Fibroblast of skin of abdomen (primary cell): ENCODE measurements at places on chromosomes 5 and 9.

- peak; percentile 28 for DNase-seq
These were observed 390.1 kb downstream of the CCDC171 start for GRCh38 chr9:15942831-15943424.

GRCh38 chr5:160271836-160272235 lies 40.5 kb downstream of the CCNJL start:
- no peak for DNase-seq

DNA sequence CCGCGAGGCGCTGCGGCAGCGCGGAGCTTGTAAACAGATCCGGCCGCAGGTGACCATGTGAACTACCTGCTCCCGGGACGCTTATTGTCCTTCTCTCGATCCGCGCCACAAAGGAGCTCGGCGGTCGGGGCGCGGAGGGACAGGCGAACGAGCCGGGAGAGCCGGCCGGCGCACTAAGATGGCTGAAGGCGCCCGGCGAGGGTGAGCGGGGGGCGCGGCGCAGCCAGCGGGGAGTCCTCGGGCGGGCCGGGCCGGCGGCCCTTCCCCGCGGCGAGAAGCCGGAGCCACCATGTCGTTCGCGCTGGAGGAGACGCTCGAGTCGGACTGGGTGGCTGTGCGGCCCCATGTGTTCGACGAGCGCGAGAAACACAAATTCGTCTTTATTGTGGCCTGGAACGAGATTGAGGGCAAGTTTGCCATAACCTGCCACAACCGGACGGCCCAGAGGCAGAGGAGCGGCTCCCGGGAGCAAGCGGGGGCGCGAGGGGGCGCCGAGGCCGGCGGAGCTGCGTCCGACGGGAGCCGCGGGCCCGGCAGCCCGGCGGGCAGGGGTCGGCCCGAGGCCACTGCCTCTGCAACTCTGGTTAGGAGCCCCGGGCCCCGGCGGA lies 535 bp downstream of the JMY start:
- peak; percentile 24 for DNase-seq

GRCh38 chr5:15420201-15420600 lies 79.8 kb upstream of the FBXL7 start:
- DNase-seq, result no peak

DNA sequence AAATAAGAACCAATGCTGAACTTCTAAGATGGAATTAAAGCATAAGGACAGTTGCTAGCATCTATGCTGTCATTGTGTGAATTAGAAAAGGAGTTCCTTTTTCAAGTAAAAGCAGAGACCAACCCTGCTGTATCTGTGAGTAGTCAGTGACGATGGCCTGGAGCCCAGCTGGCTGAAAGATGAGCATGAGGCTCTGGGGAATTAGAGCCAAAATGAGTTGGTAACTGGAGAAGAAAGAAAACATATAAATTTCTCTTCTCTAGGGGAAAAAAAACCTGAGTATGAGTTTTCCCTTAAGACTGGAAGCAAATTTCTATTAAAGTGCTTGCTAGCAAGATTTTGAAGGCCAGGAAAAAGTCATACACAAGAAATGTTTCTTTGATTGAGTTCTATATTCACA lies 1.6 kb upstream of the SPZ1 start:
- DNase-seq, result peak; percentile 26

- DNase-seq, result no peak
These were observed 695 bp upstream of the TMOD1 start for GRCh38 chr9:97500765-97501176.

- DNase-seq, result no peak
These were observed 41.3 kb downstream of the UGCG start for GRCh38 chr9:111937781-111938426.

DNA sequence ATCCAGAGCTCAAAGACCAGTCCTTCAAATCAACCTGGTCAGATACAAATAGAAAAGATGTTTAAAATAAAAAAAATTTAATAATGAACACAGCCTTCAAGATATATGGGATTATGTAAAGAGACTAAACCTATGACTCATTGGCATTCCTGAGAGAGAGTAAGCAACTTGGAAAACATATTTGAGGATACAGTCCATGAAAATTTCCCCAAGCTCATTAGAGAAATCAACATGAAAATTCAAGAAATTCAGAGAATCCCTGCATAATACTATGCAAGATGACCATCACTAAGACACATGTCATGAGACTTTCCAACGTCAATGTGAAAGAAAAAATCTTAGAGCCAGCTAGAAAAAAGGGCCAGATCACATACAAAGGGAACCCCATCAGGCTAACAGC lies 512.9 kb upstream of the PTGER4 start:
- peak; percentile 39 for DNase-seq

DNA sequence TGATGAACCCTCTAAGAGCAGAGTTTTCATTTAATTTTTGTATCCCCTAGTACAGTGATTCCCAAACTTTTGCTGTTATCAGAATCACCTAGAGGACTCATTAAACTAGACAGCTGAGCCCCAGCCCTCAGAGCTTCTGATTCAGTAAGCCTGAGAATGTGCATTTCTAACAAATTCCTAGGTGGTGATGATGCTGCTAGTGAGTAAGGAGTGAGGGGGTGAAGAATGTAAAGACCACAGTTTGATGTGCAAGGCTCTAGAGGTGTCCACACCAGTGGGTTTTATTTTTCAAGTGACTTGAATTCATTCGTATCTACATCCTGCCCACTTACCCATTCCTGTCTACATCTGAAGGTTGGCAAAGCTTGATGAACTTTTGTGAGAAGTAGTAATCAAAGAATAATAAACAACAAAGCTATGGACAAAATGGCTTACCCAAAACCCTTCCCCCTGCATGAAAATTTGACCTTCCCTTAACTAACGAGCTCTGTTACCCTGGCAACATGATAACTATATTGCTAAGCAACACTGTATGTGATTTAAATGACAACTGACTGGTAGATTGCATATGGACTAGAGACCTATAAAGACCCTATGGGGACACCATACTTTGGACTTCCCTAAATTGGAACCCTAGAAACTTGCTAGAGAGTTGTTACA lies 35.2 kb downstream of the DTWD2 start:
- DNase-seq, result peak; percentile 5

DNA sequence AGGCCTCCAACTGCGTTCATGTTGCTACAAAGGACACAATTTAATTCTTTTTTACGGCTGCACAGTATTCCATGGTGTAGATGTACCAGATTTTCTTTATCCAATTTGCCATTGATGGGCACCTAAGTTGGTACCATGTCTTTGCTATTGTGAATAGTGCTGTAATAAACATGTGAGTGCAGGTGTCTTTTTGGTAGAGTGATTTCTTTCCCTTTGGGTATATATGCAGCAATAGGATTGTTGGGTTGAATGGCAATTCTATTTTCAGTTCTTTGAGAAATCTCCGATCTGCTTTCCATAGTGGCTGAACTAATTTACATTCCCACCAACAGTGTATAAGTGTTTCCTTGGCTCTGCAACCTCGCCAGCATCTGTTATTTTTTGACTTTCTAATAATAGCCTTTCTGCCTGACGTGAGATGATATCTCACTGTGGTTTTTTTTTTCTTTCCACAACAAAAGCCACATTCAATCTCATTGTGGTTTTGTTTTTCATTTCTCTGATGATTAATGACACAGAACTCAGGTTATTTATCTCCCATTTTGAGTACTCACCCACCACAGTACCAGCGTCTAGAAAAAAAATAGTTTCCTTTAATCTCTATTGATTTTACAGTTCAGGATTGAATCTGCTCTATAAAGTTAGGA lies 21.9 kb downstream of the ARRDC3 start:
- no peak for DNase-seq

- peak; percentile 16 for DNase-seq
These were observed 247.4 kb upstream of the RASA1 start for GRCh38 chr5:87020099-87020934.

DNA sequence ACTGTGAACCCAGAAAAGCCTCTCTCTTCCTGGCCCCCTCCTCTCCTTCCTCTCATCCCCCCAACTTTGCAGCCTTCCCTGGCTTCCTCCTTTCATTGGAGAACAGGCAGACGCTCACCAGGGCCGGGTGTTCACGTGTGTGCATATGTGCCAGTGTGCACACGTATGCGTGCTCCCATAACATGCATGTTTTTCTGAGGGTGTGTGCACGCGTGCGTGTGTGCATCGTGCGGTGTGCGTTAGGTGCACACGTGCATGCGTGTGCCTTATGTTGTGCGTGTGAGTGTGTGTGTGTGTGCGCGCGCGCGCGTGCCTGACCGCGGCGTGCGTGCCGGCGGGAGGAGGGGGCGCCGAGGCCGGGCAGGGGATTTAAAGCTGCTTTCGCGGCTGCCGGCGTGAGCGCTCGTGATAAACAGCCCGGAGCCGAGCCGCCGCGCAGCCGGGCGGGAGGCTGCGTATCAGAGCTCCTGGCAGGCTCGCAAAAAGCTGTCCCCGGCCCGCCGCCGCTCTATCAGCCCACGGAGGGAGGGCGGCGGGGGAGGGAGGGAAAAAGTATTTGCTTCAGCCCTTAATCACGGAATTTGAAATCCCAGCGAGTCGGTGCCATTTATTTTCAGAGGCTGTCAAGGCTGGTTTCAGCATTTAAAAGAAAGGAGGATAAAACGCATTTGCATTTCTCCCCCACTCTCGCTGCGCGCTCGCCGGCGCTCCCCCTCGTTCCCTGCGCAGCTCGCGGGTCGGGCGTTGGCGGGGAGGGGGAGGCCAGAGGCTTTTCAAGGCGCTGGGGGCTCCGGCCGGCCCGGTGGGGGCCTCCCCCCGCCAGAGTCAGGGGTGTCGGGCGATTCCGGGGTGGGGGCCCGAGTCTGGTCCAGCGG lies 183.9 kb downstream of the C9orf50 start:
- DNase-seq, result peak; percentile 76

DNA sequence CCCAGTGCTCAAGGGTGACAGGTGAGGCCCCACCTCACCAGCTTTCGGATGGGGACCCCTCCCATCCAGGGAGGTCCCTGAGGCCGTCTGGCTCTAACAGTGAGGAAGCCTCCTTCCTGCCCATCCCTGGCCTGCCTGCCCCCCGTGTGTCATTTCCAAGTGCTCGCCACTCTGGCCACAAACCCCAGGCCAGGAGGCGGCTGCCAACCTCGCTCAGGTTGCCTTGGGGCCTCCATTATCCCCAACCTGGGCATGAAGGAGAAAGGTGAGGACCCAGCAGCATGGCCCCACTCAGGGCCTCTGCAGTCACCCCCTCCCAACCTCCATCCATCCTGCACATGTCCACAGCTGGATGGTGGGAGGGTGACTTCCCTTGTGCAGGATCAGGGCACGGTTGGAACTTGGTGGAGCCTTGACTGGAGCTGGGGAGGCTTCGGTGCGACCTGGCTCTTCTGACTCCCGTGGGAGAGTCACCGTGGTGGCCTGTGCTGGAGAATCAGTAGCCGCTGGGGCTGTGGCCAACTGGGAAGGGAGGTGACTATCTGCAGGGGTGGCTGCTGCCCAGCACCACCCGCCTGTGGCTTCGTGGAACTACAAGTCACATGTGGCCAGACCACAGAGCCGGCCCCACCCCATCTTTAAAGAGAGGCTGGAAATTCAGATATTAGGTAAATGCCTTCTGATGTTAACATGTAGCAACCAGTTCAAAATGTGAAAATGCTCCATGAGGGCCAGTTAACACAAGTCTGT lies 37.5 kb upstream of the GFPT2 start:
- no peak for DNase-seq

DNA sequence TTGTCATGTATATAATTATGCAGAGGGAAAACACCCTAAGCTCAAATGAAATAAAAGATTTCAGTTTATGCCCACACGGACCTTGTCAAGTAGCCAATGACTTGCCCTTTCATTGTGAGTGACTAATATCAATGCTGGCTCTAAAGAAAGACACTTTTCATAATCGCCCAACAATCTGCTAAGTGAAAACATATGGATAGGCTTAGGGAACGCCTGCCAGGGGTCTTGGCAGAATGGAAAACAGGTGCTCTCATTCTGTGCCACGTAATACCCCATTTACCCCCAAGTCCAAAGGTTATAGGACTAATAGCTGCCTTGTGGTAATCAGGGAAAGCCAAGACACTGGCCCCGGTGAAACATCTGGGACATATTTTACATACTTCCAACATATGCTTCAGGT lies 157.7 kb downstream of the SLF1 start:
- DNase-seq, result peak; percentile 38

DNA sequence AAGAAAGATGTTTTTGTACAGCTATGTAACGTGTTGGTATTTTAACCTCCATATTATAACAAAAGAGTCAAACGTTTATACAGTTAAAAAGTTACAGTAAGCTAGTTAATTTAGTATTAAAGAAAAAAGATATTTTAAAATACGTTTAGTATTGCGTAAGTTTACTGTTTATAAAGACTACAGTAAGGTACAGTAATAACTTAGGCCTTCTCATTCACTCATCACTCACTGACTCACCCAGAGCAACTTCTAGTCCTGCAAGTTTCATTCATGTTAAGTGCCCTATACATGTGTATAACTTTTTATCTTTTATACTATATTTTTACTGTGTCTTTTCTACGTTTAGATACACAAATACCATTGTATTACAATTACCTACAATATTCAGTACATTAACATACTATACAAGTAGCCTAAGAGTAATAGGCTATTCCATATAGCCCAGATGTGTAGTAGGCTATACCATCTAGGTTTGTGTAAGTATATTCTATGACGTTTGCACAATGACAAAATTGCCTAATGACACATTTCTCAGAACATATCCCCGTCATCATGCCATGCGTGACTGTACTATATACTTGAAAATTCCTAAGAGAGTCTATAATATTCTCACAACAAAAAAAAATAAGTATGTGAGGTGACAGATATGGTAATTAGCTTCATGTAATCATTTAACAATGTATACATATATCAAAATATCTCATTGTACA lies 33.8 kb downstream of the ERP44 start:
- DNase-seq, result peak; percentile 84

GRCh38 chr5:132837868-132838267 lies 7.4 kb upstream of the SHROOM1 start:
- DNase-seq, result no peak

DNA sequence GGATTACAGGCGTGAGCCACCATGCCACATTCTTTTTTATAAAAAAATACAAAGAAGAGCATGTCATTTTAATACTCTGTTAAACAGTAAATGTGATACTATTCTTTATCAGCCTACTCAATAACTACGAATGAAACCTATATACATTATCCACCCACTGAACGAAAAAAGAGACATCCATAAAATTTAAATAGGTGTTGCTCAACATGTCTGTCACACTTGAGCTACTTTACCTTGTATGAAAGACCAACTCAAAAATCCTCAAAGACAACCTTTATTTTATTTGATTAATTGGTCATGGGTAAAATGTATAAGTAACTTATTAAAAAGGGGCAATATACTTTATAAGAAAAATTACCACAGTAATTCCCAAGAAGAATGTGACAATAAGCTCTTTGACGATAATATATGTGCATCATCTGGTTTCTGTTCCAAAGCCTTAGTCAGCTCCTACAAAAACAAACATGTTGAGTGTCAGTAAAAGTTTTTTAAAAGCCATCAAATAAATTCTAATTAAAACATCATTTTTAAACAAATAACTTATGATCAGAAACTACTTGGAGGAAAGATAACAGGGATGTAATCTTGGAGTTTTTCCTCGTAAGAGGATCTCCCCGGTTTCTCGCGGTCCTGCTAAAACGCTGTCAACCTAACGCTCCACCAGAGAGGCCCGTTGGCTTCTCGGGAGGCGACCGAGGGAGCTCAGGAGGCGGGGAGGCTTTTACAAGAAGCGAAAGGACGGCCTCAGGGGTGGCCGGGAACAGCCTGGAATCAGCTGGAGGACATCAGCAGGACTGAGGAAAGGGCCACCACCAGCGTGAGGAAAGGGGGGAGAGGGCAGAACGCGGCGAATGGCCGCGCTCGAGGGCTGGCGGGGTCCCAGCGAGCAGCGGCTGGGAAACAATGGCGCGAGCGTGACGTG lies 13.5 kb upstream of the ANKRD18B start:
- peak; percentile 60 for DNase-seq

GRCh38 chr9:93898502-93899426 lies 56.4 kb downstream of the BARX1 start:
- DNase-seq, result no peak
